ENCODE measurements at places on chromosomes 11 and 22. TPM values are rescaled to one million over a fixed set of nuclear protein-coding genes. Genes with fewer than 3 reads are reported as not detected.

The SPDYC gene
- total RNA-seq, result not detected

The FGF19 gene
- not detected for total RNA-seq

The POU2F3 gene
- total RNA-seq, result not detected

The TCN1 gene
- 1.6 TPM for total RNA-seq

The CACNA1I gene
- not detected for total RNA-seq

The KLHL35 gene
- total RNA-seq, result 4.7 TPM

The NCF4 gene
- 6.8 TPM for total RNA-seq

The SLC2A11 gene
- total RNA-seq, result 2.1 TPM

The OR8D1 gene
- total RNA-seq, result under 0.01 TPM

The PTPRCAP gene
- not detected for total RNA-seq

The OR52N4 gene
- not detected for total RNA-seq

The KCNQ1 gene
- 2.6 TPM for total RNA-seq

The MMP13 gene
- total RNA-seq, result not detected

The DTX4 gene
- total RNA-seq, result 9.9 TPM

The UCP2 gene
- total RNA-seq, result 25.1 TPM

The EHF gene
- not detected for total RNA-seq

The MFRP gene
- not detected for total RNA-seq

The OR4S2 gene
- not detected for total RNA-seq

The C11orf42 gene
- total RNA-seq, result not detected

The P2RY6 gene
- total RNA-seq, result 2.1 TPM

The BAIAP2L2 gene
- total RNA-seq, result not detected
